Muscle of leg (tissue), 16 donors: ENCODE measurements at places on chromosomes 6 and 20. TPM values are rescaled to one million over a fixed set of nuclear protein-coding genes. Genes with fewer than 3 reads are reported as not detected.

Gene ZNF133
- total RNA-seq = 23.9 TPM

Gene DEFB124
- 0.62 TPM for total RNA-seq

Gene PTGIS
- 23.8 TPM for total RNA-seq

Gene LPA
- not detected for total RNA-seq

Gene LHFPL5
- total RNA-seq = not detected

Gene HLA-DQA2
- 0.13 TPM for total RNA-seq

Gene C2
- total RNA-seq = 3.7 TPM

Gene HLA-DPA1
- total RNA-seq = 18.6 TPM

Gene LCA5
- total RNA-seq = 5.3 TPM

Gene NKAIN2
- total RNA-seq = 2.5 TPM

GRCh38 chr6:62150048-62150663 is 135.9 kb downstream of the KHDRBS2 start:
- no peaks in the 10 kb centered on the region for H3K36me3 ChIP-seq
- H3K27ac ChIP-seq = no peak overlapping the region
- H3K4me3 ChIP-seq = no peak overlapping the region
- no peak for DNase-seq
- no peaks in the 10 kb centered on the region for H3K4me1 ChIP-seq

DNA sequence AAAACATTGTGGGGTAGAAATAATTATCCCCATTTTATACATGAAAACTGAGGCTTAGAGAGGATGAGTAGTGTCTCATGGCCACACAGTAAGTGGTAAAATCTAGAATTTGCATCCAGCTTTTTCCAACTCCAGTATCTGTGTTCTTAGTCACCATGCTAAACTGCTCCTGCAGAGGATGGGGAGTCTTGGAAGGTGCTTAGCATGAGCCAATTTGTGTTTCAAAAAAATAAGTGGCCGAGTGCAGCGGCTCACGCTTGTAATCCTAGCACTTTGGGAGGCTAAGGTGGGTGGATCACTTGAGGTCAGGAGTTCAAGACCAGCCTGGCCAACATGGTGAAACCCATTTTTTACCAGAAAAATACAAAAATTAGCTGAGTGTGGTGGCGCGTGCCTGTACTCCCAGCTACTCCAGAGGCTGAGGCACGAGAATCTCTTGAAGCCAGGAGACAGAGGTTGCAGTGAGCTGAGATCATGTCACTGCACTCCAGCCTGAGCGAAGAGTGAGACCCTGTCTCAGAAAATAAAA is 2.4 kb downstream of the C6orf89 start:
- no peak for DNase-seq
- no peak overlapping the region for H3K27ac ChIP-seq
- no peak overlapping the region for H3K4me3 ChIP-seq
- H3K27me3 ChIP-seq = no peaks in the 10 kb centered on the region

DNA sequence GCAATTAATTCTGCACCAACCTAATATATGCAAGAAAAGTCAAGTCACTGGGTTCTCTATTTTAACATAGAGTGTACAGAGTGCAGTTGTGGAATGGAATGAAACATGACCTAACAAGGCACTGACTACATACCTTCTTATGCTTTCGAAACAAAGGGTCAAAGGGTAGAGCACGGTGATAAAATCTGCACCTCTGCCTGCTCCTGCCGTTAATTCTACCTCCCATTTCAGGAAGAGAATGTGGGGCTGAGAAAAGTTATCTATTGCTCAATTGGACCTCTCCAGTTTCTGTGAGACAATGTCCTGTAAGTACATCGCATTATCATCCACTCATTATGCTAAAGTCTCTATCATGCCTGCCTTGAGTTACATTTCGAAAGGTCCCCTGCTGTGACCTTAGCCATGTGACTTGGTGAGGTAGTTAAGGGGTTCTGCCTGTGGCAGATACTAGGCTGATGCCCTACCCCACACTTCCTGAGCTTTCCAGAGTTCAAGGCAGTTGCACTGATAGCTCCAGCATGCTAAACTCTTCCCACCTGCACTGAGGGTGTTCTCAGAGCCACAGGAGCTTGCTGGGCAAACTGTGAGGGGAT is 14.0 kb upstream of the MOCS1 start:
- H3K4me3 ChIP-seq = no peak overlapping the region
- H3K4me1 ChIP-seq = no peaks in the 10 kb centered on the region
- no peaks in the 10 kb centered on the region for H3K36me3 ChIP-seq
- H3K27me3 ChIP-seq = peaks cover 5% of the 10 kb centered on the region
- H3K27ac ChIP-seq = no peak overlapping the region
- DNase-seq = no peak

GRCh38 chr6:136525586-136526195 is 24.5 kb downstream of the MAP7 start:
- H3K27me3 ChIP-seq = peaks cover 6% of the 10 kb centered on the region
- DNase-seq = no peak
- peaks cover 3% of the 10 kb centered on the region for H3K4me1 ChIP-seq

- DNase-seq = no peak
- no peaks in the 10 kb centered on the region for H3K27me3 ChIP-seq
- no peaks in the 10 kb centered on the region for H3K36me3 ChIP-seq
- H3K4me1 ChIP-seq = no peaks in the 10 kb centered on the region
- no peak overlapping the region for H3K27ac ChIP-seq
- no peak overlapping the region for H3K4me3 ChIP-seq
These were observed 238.3 kb upstream of the HSF2 start for GRCh38 chr6:122161136-122161535.

DNA sequence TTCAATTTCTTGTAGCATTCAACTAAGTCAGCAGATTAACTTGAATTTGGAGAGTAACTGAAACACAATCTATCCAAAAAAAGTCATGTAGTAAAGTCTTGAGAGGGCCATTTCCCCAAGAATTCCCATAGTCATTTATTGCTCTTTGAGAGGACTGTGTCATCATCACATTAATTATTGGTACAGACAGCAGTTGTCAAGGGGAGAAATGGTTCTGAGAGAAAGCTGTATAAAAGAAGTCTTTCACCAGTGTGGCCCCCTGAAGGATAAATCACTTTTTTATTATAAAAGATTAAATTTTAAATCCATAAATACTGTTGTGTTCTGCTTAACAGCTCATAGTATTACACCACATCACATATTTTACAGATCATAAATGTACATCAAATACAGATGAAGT is 111.5 kb downstream of the KHDRBS2 start:
- no peaks in the 10 kb centered on the region for H3K27me3 ChIP-seq
- H3K27ac ChIP-seq = no peak overlapping the region
- H3K4me3 ChIP-seq = no peak overlapping the region
- H3K36me3 ChIP-seq = no peaks in the 10 kb centered on the region
- DNase-seq = no peak
- H3K4me1 ChIP-seq = no peaks in the 10 kb centered on the region

- H3K4me3 ChIP-seq = no peak overlapping the region
- H3K27ac ChIP-seq = no peak overlapping the region
- no peak for DNase-seq
- peaks cover 66% of the 10 kb centered on the region for H3K36me3 ChIP-seq
These were observed 48.4 kb downstream of the PLAGL2 start for GRCh38 chr20:32158943-32159660.

DNA sequence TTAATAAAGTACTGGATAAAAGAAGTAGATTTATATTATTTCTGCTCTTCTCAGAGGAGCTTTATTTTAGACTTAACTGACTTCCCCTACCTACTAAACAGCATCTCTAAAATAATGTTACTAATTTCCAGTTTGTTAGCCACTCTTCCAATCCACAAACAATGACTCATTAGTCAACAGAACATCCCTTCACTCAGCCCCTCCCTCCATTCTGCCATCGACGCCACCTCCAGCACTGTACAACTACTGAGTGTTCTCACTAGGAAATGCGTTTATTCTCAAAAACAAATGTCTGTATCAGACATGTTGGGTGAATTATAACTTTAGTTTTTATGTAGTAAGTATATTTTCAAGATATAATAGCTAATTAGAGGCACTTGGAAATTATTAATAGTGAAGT is 427.0 kb downstream of the EYS start:
- no peak overlapping the region for H3K27ac ChIP-seq
- H3K4me3 ChIP-seq = no peak overlapping the region
- H3K4me1 ChIP-seq = no peaks in the 10 kb centered on the region
- H3K36me3 ChIP-seq = no peaks in the 10 kb centered on the region

DNA sequence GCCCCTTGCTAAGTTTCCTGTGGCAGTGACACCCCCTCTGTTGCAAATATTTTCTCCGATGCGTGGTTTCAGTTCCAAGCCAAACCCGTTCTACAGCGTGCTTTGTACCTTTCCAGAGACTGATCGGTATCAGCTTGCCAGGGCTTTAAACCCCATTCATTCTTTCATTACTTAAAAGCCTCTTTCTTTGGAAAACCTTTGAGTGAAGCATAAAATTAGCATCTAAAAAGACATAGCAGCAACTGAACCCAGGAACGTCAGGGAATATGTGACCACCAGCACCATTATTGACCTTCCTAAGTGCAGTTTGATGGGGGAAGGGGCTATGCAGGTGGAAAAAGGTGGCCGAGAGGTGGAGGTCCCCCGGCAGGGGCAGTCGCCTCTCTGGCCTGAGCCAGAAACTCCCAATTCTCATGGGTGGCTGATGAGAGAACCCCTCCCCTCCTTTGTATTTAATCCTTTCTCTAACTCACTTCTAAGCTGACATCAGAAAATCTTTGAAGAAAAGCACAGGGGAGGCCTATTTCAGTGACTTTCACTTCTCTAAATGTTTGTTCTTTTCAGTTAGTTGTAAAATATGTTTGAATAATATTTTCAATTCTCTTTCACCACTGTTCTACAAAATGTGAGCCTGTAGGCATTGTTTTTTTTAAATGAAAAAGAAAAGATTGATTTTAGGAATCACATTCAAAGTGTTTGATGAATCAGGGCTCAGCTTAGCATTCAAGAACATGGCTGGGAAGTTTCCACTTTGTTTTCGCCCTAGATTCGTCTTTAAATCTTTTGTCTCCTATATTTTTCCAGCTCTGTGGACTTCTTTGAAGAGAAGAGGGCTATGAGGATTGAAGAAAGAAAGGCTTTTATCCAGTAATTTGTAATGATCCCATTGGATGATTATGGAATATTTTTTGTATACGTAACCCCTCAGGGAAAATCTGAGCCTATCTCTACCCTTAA is 89.2 kb downstream of the RSPH3 start:
- H3K36me3 ChIP-seq = no peaks in the 10 kb centered on the region
- H3K4me3 ChIP-seq = no peak overlapping the region
- H3K4me1 ChIP-seq = peaks cover 9% of the 10 kb centered on the region

- H3K27me3 ChIP-seq = no peaks in the 10 kb centered on the region
- peaks cover 10% of the 10 kb centered on the region for H3K4me1 ChIP-seq
- no peak overlapping the region for H3K4me3 ChIP-seq
- H3K36me3 ChIP-seq = no peaks in the 10 kb centered on the region
- no peak overlapping the region for H3K27ac ChIP-seq
These were observed 18.2 kb upstream of the SRC start for GRCh38 chr20:37327748-37328147.

DNA sequence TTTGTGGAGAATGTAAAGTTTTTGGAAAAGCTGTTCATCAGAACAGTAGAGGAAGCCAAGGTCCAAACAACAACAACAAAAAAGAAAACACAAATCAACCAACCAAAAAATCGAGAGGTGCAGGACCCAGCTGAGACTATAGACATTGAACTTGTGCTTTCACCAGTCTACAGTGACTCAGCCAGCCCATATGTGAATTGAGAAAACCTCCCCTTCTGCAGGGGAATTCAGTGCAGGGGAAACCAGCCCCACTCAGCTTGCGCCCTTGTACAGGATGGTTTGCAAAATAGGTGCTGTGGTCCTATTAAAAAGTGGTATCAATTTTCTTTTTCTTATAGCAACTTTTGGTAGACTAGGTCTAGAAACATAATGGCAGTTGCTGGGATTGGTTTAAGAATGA is 21.3 kb downstream of the MLIP start:
- H3K4me3 ChIP-seq = no peak overlapping the region
- no peaks in the 10 kb centered on the region for H3K27me3 ChIP-seq
- H3K27ac ChIP-seq = no peak overlapping the region
- no peaks in the 10 kb centered on the region for H3K4me1 ChIP-seq

- no peak overlapping the region for H3K27ac ChIP-seq
- no peaks in the 10 kb centered on the region for H3K36me3 ChIP-seq
- no peaks in the 10 kb centered on the region for H3K4me1 ChIP-seq
- peak; percentile 68 for DNase-seq
- H3K4me3 ChIP-seq = no peak overlapping the region
These were observed 268.0 kb downstream of the TFAP2A start for GRCh38 chr6:10146715-10147451.

GRCh38 chr6:127182501-127182900 is 64.0 kb downstream of the RSPO3 start:
- H3K4me1 ChIP-seq = no peaks in the 10 kb centered on the region
- no peaks in the 10 kb centered on the region for H3K27me3 ChIP-seq
- no peaks in the 10 kb centered on the region for H3K36me3 ChIP-seq
- no peak for DNase-seq
- no peak overlapping the region for H3K27ac ChIP-seq
- no peak overlapping the region for H3K4me3 ChIP-seq

GRCh38 chr6:157124485-157125254 is 198.6 kb downstream of the TMEM242 start:
- no peak for DNase-seq
- no peak overlapping the region for H3K27ac ChIP-seq
- no peaks in the 10 kb centered on the region for H3K27me3 ChIP-seq
- peaks cover 4% of the 10 kb centered on the region for H3K4me1 ChIP-seq

DNA sequence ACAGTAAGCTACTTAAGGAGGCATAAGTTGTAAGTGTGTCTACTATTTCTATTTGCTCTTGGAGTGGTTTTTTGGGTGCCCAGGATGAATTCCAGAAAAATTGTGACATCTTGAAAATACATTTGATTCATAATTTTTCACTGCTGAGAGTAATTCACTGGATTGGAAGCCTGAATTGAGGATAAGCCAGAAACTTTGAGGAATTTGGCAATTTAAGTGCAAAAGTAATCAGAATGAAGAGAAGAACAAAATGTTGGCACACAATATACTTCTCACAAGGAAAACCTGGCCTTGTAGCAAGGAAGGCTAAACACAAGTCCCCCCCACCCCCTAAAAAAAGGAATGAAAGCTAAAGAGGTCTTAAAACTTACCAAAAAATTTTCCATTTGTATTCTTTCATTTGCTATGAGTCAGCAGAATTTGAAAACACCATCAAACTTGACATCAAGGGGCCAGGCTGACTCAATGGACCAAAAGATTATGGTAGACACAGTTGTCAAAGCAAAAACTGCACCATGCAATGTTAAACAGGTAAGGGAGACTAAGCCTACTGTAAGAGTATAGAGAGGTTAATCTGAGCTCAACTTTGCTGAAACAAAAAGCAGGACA is 840.0 kb downstream of the FRK start:
- H3K27ac ChIP-seq = no peak overlapping the region
- H3K4me1 ChIP-seq = no peaks in the 10 kb centered on the region
- DNase-seq = peak; percentile 54
- H3K36me3 ChIP-seq = no peaks in the 10 kb centered on the region
- no peaks in the 10 kb centered on the region for H3K27me3 ChIP-seq
- H3K4me3 ChIP-seq = no peak overlapping the region

- no peak for DNase-seq
- H3K27ac ChIP-seq = no peak overlapping the region
- H3K36me3 ChIP-seq = no peaks in the 10 kb centered on the region
- no peak overlapping the region for H3K4me3 ChIP-seq
- no peaks in the 10 kb centered on the region for H3K27me3 ChIP-seq
- no peaks in the 10 kb centered on the region for H3K4me1 ChIP-seq
These were observed 811.0 kb upstream of the GJE1 start for GRCh38 chr6:141321493-141322347.

DNA sequence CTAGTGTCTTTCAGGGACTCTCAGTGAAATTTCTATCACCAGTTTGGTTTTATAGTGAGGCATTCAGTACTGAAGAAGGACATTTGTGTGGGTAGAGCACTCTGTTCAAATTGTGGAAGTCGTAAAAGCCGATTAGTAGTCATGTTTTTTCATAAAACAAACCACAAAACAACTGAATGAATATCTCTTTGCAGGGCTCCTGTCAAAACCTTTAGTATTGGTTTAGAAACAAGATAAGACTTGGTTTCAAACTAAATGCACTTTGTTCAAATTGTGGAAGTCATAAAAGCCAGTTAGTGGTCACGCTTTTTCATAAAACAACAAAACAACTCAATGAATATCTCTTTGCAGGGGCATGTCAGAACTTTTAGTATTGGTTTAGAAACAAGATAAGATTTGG is 23.8 kb downstream of the ADGRF4 start:
- no peak for DNase-seq
- H3K4me3 ChIP-seq = no peak overlapping the region
